ENCODE measurements at places on chromosomes 11 and 22.

GRCh38 chr22:36921309-36922104, 8.1 kb downstream of the CSF2RB start:
- DNase-seq: no peak

DNA sequence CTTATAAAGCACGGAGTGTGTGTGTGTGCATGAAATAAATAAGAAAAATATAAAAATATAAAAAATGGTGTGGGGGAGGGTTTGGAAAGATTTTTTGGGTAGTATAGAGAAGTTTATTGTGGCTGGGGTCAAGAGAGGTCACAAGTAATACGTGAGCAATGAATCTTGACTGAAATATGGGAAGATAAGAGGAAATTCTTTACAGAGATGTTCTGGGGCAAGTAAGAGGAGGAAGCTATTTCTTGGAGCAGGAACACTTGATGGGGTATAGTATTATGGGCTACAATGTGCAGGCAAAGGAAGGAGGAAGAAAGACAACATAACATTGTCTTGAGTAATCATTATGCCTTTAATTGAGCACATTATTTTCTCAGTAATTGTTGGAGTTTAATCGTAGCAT, 2.1 kb downstream of the HBD start:
- no peak for DNase-seq

GRCh38 chr22:45804319-45804985, 132.8 kb downstream of the ATXN10 start:
- no peak for DNase-seq

- peak; percentile 80 for DNase-seq
These were observed 66.9 kb downstream of the ALX4 start for GRCh38 chr11:44243086-44243485.

DNA sequence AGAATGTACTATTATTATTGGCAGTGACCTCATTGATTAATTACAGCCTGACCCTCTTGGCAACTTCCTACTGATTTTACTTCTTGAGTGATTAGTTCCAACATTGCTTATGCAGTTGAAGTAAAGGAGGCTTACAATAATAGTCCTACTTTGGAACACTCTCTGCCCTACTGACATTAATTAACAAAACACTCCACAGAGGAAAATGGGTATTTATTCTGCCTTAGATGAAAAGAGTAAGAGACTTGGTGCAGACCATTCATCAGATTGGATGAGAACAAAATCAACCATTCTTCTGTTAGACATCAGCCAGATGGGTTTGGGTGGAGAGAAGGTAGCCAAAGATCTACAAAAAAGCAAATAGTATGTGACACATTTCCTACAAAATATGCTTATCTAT, 363.8 kb downstream of the FAT3 start:
- no peak for DNase-seq

DNA sequence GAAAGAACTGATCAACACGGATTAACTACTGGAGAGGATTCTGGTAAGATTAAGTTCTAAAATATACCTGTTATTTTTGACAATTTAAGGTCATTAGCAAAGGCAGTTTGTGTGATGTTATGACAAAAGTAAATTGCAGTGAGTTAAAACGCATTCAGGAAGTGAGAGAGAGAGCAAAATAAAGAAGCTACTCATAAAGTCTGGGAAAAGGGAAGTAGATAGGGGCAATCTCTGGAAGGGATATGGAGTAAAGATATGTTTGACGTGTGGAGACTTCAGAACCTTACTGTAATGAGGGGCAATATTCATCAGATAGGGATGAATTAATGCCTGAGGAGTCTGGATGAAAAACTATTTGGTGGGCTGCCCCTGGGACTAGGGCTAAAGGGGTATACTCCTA, 16.8 kb downstream of the OR56B4 start:
- no peak for DNase-seq

Data from eye (tissue), 1 donor.